Stimulated activated CD4-positive, alpha-beta T cell treated with anti-CD3 and anti-CD28 coated beads, Interleukin-1b, Interleukin-23, amount 100 ng/mL, for 24 hours (primary cell): ENCODE measurements at places on chromosomes 7 and 10.

DNA sequence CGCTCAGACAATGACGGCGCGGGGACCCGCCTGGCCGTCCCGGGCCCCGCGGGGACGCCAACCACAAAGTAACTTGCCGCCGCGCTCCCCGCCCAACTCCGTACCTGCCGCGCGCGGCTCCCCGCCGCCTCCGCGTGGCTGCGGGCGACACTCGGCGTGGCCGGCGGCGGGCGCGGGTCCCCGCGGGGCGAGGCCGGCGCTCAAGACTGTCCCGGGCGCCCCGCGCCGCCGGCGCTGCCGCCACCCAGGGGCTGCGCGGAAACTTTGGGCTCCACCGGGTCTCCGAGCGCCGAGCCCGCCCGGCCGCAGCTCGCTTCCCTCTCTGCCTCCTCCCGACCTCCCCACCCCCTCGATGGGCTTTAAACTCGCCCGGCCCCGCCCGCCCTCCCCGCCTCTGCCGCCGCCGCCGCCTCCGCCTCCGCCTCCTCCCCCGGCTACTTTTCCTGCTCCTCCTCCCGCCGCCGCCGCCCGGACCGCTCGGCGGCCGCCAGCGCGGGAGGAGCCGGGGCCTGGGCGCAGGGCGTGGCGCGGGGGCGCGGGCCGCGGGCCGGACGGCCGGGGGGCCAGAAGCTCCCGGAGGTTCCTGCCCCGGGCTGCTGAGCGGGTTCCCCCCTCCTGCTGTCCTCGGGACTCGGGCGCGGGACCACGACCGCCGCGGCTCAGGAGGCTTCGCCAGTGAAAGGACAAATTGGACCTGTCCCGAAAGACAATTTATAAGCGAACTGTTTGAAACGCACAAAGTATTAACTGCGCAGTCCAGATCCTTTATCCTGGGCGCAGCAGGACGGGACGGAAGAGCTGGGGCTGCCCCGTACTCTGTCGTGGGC lies 10.6 kb upstream of the GRB10 start:
- no peak for DNase-seq

DNA sequence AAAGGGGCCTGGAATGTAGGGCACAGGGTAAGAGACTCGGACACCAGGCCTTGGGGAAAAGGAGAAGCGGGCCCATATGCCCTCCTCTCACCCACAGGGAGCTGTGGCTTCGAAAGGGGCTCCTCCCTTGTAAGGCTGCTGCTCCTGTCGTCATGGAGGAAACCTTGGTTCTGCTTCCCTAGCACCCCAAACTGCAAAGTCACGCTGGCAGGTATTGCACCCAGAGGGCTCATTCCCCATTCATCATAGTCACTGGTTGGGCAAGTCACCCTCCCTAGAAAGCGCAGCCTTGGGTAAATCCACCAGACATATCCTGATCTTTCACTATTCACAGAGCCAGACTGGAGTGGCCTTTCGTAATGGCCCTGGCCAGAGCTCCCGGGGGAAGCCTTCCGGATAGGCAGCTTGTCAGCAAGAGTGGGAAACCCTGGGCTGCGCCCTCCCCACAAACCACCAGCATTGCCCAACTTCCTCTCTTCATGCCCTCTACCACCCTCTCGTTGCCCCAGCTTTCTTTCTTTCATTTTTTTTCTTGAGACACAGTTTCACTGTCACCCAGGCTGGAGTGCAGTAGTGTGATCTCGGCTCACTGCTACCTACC lies 121.0 kb downstream of the HIP1 start:
- no peak for DNase-seq

DNA sequence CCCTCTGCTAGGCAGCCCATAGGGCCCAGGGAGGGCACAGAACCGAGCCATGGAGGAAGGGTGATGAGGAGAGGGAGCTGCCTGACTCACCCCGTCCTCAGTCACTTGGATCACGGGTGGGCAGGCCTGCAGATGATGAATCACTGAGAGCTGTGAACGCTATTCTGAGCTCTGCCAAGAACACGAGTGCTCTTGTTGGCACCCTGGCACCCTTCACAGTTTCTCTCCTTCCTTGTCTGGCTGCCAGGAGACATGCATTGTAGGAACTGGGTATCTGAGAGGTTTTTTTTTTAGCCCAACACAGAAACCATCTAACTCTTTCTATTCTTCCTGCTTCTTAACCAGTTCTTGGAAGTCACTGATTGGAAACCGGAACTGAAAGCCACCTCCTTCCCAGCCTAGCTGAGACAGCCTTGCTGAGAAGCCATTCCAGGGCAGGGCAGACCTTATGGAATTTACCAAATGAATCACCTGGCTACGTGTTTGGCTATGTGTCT lies 82.1 kb downstream of the SLC37A3 start:
- no peak for DNase-seq

GRCh38 chr10:118459642-118460193 lies 117.6 kb upstream of the FAM204A start:
- DNase-seq = peak; percentile 16
